Activated CD4-positive, alpha-beta T cell treated with anti-CD3 and anti-CD28 coated beads for 1 hour (primary cell): ENCODE measurements at places on chromosomes 1 and 21.

DNA sequence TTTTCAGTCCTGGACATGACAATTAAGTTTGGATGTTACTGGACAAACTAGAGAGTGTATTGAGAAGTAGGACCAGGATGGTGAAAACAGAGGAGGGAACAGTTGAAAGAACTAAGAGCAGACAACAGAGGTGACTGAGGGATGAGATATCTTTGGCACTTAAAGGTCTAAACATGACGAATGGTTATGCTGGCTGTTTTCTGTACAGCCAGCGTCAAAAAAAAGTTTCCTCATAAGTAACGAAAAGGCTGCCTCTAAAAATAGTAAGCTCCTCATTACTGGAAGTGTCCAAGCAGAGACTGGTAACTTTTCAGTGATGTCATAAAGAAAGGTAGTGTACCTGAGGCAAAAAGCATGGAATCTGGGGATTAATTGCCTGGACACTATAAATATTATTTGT, 35.2 kb upstream of the AK4 start:
- DNase-seq = no peak

DNA sequence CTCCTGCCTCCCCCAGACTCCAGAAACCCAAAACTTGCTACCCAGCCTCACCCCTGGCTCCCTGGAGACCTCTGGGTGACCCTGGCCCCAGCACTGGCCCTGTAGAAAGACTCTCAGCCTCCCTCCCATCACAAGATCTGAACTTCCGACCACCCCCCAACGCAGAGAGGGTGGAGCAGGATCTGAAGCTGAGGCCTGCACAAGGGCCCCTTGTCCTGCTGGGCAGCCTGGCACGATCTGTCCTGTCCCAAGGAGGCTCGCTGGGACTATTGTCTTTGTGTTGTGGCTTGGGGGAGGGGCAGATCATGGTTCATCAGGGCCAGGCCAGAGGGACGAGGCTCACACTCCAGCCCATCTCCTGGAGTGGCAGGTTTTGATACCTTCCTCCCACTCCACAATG, 20.0 kb downstream of the PHLDA3 start:
- DNase-seq = no peak

DNA sequence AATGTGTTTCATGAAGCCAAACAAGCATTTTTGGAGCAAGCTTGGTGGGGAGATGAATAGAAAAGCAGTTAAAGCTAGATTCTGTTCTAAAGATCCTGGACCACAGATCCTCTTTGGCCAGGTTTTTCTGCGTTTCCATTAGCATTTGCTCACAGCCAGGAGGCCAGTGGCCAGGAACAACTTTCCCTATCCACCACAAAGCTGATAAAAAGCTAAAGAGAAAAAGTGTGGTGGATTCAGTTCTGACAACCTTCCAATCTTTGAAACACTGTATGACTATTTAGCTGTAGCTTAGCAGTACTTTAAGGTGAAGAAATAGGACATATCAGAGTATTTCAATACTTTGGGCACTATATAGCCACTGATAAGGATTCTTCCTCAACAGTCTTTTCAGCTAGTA, 3.0 kb upstream of the NEK7 start:
- no peak for DNase-seq

- no peak for DNase-seq
Observed at GRCh38 chr1:54571326-54571725, 23.3 kb downstream of the ACOT11 start.

GRCh38 chr1:189783456-189783855, 694.2 kb downstream of the BRINP3 start:
- no peak for DNase-seq
